RPMI7951 (cell line): ENCODE measurements at places on chromosomes 5 and 9.

DNA sequence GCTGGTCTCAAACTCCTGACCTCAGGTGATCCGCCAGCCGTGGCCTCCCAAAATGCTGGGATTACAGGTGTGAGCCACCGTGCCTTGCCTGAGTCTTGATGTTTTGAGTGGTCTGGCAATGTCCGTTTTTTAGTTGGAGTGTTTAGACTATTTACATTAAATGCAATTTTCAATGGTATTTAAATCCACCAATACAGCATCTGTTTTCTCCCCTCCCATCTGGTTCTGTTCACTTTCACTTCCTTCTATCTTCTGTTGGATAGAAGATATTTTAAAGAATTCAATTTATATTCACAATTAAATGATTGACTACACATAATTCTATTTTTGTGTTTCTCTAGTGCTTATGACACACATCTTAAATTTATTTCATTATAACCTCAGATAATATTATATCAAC, 26.0 kb upstream of the PCAT7 start:
- DNase-seq = no peak

DNA sequence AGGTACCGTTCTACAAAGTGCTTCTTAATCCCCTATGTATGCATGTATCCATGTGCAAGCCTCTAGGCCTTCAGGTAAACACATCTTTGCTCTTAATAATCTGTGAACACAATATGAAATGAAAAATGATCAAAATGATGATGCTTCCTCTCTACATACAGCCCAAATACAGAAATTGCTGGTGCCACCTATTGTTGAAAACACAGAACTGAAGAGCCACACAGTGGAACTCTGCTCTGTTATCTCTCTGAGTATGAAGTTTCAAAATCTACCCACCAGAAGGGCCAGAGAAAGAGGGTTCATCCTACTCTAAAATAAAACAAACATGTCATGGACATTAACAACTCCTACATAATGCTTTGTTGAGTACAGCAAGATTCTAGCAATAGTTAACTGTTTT, 71.3 kb downstream of the GLIS3 start:
- DNase-seq = peak; percentile 43

- no peak for DNase-seq
These were observed 15.7 kb downstream of the TPPP start for GRCh38 chr5:677131-678101.

GRCh38 chr5:65832152-65832551, 94.2 kb upstream of the ERBIN start:
- DNase-seq = no peak

- DNase-seq = no peak
These were observed 7.4 kb upstream of the UBAC1 start for GRCh38 chr9:135968601-135969000.

- no peak for DNase-seq
These were observed 81.0 kb downstream of the PRDM6 start for GRCh38 chr5:123170061-123170460.

- DNase-seq = peak; percentile 60
These were observed 499.3 kb upstream of the ADAMTS16 start for GRCh38 chr5:4640795-4641194.

DNA sequence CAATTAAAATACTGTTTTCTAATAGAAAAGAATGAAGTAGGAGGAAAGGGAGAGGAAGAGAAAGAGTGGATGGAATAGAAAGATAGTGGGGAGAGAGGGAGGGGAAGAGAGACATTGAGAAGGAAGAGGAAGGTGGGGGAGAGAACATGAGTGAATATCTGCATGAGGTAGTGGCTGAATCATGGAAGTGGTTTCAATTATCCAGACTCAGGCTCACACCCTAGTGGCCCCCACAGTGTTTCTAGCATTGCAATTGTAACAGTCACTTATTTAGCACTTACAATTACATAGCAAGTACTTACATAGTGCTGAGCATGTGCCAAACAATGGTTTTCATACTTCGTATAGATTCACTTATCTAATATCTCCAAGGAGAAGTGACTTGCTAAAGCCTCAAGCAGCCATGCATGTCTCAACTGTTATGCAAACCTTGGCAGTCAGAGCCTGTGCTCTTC, 72.7 kb downstream of the CAST start:
- DNase-seq = peak; percentile 9

- no peak for DNase-seq
These were observed 40.6 kb upstream of the ANKH start for GRCh38 chr5:14912206-14912605.

GRCh38 chr5:8598356-8598755, 729.4 kb downstream of the MTRR start:
- no peak for DNase-seq

DNA sequence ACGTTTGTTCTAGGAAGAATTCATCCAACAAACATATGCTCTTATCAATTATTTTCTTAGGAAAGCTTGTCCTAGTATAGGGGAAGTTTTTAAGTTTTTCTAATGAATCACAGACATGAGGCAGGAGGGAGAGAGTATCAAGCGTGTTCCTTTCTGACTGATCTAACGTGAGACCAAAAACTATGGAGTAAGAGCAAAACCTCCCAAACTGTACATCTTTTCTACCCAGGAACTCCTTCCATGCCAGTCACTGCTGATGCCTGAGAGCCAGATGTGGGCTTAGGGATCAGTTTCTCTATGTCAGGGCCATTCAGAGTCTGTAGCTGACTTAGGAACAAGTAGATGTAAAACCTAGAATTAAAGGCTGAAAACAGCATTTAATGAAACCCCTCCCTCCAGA, 51.7 kb upstream of the NFIB start:
- DNase-seq = no peak

DNA sequence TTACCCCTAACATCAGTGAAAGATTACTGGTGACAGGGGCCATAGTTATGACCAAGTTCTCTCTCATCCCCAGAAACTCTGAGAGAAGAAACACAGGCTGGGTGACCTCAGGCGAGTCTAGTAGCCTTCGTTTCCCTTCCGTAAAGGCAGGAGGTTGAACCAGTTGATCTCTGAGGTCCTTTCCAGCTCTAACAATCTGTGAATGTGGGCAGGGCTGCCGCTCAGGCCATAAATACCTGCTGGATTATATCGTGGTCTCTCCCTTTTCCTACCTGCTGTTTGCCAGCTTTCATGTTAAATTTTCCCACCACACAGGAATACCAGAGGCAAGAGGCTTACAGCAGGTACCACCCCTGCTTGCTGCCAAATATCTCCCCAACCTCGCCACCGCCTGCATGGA, 357.5 kb downstream of the SH3GL2 start:
- DNase-seq = no peak

DNA sequence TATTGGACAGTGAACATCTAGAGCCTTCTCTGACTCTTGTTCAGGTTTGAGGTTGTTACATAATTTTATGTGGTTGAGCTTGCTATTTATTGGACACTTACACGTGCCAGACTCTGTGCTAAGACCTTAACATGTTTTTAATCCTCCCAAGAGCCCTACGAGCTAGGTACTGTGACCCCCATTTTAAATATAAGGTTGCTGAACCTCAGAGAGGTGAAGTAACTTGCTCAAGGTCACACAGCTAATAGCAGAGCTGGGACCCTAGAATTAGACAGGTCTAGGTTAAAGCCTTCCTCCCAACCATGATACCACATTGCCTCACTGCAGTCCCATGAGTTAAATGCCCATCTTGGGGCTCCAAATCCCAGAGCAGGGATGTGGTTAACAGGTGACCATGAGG, 135.7 kb upstream of the PITX1 start:
- DNase-seq = no peak

- DNase-seq = no peak
These were observed 23.3 kb upstream of the PRDM9 start for GRCh38 chr5:23484096-23484495.

- peak; percentile 19 for DNase-seq
These were observed 901 bp upstream of the SLC12A7 start for GRCh38 chr5:1112596-1113331.

GRCh38 chr5:145233461-145233860, 601.7 kb downstream of the PRELID2 start:
- no peak for DNase-seq

- no peak for DNase-seq
These were observed 413.0 kb upstream of the CDH9 start for GRCh38 chr5:27451377-27451776.

DNA sequence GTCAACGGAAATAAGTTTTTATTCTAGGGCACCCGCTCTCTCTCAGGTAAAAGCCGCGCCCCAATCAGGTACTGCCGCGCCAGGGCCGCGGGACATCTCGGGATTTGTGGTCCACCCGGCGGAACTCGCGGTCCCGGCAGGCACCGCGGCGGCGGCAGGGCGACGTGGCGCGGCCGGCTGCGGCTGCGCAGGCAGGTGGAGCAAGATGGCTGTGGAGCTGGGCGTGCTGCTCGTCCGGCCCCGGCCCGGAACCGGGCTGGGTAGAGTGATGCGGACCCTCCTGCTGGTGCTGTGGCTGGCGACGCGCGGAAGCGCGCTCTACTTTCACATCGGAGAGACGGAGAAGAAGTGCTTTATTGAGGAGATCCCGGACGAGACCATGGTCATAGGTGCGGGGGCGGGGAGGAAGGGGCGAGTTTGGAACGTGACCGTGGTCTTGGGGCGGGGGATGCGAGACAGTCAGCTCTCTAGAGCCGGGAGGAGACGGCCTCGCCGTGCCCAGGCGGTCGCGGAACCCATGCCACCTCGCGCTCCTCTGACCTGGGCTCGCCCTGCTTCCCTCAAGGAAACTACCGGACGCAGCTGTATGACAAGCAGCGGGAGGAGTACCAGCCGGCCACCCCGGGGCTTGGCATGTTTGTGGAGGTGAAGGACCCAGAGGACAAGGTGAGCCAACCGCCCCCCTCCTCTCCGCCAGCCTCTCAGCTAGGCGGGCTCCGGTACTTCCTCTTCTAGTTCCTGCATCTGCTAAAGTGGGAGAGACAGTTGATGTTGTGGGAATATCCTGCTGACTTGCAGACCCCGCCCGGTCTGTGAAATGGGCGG, at the start of gene TMED9:
Gene TMED9 (plus strand): TSS at position 194 of the 825 bp plus-strand sequence. CDS start 12 bp downstream, at position 206.
- DNase-seq = peak; percentile 70
